ENCODE measurements at places on chromosomes 1 and 21. TPM values are rescaled to one million over a fixed set of nuclear protein-coding genes. Genes with fewer than 3 reads are reported as not detected.

GRCh38 chr1:48005253-48006117 is 8.3 kb upstream of the TRABD2B start:
- DNase-seq, result no peak

- no peak for DNase-seq
Observed at GRCh38 chr21:45856906-45857305, 124.7 kb upstream of the COL6A1 start.

- no peak for DNase-seq
Observed at GRCh38 chr1:31521761-31522555, 54.4 kb upstream of the TINAGL1 start.

GRCh38 chr1:7263021-7263960 is 478.0 kb downstream of the CAMTA1 start:
- no peak for DNase-seq

CRNN gene
- not detected for polyA plus RNA-seq

NBPF4 gene
- not detected for polyA plus RNA-seq
